HT-29 (cell line): ENCODE measurements at places on chromosomes 5 and 9. TPM values are rescaled to one million over a fixed set of nuclear protein-coding genes. Genes with fewer than 3 reads are reported as not detected.

Gene POLE3
- 83.0 and 84.4 TPM in 2 replicates for total RNA-seq

Gene ZDHHC11B
- 3.7 and 5.2 TPM in 2 replicates for total RNA-seq

Gene FSTL4
- 0.33 TPM in 1 of 2 replicates, not detected in the other for total RNA-seq

Gene FBP2
- not detected in 2 replicates for total RNA-seq

Gene SV2C
- 0.05 TPM in 1 of 2 replicates, not detected in the other for total RNA-seq

Gene SH3PXD2B
- total RNA-seq, result 1.3 and 1.9 TPM in 2 replicates

Gene TRPM6
- total RNA-seq, result not detected in 2 replicates

Gene ANKRD20A1
- total RNA-seq, result not detected in 2 replicates

Gene PCDHGC5
- 0.61 TPM in 1 of 2 replicates, not detected in the other for total RNA-seq

Gene PCDHB9
- 0.03 and 0.25 TPM in 2 replicates for total RNA-seq

Gene PDLIM4
- 0.99 and 1.6 TPM in 2 replicates for total RNA-seq

Gene GTF2H2C
- total RNA-seq, result 10.2 and 12.8 TPM in 2 replicates

Gene SHISAL2B
- not detected in 2 replicates for total RNA-seq

Gene BOD1
- total RNA-seq, result 55.2 and 55.4 TPM in 2 replicates

GRCh38 chr9:99075246-99075912 lies 29.5 kb upstream of the TGFBR1 start:
- DNase-seq, result no peak

- DNase-seq, result peak; percentile 53
Observed at GRCh38 chr9:137190315-137190856, 1.9 kb downstream of the SSNA1 start.

GRCh38 chr5:16455668-16456067 lies 9.9 kb downstream of the ZNF622 start:
- DNase-seq, result no peak

DNA sequence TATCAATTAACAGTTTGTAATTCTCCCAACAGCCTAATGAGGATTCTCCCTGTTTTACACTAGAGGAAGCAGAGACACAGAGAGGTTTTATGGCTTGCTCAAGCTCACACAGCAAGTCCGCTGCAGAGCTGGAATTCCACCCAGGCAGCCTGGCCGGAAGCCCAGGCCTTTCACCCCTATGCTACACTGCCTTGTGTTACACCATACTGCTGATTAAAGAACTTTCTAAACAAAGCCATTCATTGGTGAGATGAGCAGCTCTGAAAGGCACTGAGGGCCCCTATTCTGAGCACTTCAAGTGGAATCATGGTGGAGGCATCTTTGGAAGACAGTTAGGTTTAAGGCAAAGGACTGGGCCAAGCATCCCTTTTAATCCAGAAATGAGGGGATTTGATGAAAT lies 14.7 kb upstream of the LARP1 start:
- no peak for DNase-seq

- DNase-seq, result no peak
Observed at GRCh38 chr5:89338935-89339334, 456.0 kb upstream of the MEF2C start.

DNA sequence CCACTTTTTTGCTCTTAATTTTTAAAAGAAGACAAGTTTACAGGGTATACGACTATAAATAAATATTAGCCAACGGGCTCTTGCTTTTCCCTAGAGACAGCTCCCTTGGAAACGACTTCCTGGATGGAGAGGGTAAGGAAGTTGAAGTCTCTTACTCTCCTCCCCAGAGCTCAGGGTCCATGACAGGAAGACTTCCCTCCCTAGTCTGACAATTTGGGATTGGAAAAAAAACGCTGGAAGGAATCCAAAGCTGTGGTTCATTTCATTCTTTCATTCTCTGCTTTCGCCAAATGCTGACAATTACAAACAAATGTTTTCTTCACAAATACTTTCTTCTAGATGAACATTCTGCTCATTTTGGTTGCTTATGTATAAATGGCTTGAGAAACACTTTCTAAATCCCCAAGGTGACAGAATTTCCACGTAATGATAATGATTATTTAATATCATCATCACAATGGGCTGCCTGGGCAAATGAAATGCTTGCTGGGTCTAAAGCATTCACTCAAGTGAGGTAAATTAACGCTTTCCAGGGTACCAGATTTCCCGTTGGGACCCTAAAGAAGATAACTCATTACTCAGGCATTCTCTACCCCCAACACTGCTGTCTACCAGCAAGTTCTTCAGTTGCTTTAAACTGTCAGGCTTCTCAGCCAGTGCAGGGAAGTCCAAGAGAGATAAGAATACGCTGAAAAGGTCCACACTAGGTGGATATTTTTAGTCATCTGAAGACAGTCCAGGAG lies 139.8 kb upstream of the SLC30A5 start:
- no peak for DNase-seq

GRCh38 chr5:95842854-95843544 lies 20.5 kb upstream of the GLRX start:
- DNase-seq, result peak; percentile 50

DNA sequence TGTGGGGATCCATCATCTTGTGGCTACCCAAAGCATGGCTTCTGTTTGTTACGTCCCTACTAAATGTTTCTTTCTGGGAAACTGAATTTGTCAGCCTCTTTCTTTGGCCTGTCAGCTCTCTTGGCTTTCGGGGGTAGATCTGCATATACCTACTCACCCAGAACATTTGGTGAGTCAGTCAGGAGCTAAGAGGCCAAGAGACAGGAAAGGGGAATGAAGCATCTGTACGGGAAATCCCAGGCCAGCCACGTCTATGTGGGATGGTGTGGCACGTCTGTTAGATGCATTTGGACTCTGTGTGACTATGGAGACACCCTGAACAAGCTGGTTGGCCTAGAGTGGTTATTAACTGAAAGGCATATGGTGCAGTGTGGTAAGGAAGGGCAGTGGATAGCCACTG lies 58.1 kb downstream of the CDO1 start:
- no peak for DNase-seq

DNA sequence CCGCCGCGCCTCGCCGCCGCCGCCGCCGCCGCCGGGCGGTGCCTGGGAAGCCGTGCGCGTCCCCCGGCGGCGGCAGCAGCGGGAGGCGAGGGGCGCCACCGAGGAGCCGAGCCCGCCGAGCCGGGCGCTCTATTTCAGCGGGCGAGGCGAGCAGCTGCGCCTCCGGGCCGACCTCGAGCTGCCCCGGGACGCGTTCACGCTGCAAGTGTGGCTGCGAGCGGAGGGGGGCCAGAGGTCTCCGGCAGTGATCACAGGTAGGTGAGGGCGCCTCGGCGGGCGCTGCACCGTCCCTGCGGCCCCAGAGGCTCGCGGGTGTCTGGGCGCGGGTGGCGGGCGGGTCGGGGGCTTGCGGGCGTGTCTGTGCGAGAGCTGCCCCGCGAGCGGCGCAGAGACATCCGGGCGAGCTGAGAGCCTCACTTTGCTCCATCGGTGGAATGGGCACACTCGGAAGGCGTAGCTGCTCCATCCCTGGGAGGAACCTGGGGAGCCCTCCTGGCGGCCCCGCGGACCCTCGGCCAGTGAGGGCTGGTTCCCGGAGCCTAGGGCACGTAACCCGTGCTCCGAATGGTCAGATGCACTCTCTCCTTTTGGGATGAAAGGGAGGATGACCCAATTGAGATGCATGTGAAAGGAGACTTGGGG lies 864 bp downstream of the PAPPA start:
- DNase-seq, result no peak

GRCh38 chr5:175460126-175460525 lies 16.1 kb upstream of the DRD1 start:
- DNase-seq, result peak; percentile 76

- no peak for DNase-seq
Observed at GRCh38 chr9:18849270-18849669, 183.7 kb downstream of the SAXO1 start.

DNA sequence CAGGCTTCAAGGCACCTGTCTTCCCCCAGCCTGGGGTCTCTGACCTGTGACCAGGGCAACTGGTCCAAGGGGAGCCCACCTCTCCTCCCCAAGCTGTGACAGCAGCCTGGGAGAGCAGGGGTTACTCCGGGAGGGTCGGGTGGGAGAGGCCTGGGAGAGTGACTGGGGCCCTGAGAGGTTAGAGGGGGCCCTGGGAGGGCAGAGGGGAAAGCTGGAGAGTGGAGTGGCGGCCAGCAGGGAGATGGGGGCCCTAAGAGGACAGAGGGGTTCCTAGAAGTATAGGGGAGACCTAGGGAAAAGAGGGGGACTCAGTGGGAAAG lies 302 bp downstream of the LCN9 start:
- DNase-seq, result no peak

DNA sequence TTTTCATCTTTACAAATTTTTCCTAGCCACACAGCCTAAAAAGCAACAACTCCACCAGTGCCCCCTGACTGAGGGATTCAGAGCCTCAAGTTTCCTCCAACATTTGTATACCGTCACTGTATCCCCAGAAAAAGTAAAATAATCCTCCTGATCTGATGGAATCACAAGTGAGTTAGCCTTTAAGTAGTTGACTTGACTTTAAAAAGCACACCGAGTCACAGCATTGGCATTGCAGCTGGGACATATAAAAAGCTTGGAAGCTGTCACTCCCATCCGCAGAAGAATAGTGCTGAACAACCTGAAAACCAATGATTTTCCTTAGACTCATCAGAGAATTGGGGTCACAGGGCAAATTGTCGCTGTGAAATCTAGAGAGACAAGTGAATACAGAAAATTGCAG lies 41.6 kb upstream of the FBN2 start:
- DNase-seq, result no peak

GRCh38 chr5:26492906-26493459 lies 545.4 kb downstream of the CDH9 start:
- no peak for DNase-seq

- no peak for DNase-seq
Observed at GRCh38 chr9:92696619-92697018, 26.7 kb upstream of the IPPK start.

DNA sequence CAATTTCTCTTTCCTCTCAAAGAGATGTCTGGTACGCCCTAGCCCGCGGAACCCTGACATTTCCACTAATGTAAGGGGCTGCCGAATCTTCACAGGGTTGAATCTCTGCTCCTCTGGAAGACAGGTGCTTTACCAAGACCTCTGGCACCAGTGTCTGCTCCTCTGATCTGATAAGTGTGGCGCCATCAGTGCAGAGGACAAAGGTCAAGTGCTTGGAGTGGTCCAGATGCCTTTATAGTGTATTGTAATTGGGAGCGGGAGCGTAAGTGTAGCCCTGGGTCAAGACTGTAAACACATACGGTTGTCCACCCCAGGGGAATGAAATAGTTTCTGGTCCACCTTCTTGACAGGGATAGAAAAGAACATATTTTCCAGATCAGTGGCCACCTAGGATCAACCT lies 17.7 kb downstream of the ADAMTSL2 start:
- no peak for DNase-seq

DNA sequence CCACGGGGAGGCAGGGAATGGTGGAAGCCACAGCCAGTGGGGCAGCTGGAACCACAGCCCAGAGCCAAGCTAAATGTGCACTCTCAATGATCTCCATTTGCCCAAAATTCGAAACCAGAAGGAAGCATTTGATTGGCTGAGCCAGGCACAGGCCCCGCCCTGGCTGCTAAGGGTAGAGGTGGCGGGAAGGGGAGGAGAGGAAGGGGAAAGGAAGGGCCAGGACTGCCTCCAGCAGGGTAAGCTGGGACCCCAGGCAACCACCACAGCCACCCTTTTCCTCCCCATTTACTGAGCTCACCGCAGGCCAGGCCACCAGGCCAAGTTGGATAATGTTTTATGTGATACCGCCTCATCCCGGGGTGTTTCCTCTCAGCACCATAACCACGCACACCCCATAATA lies 100.3 kb upstream of the RAPGEF1 start:
- DNase-seq, result no peak

DNA sequence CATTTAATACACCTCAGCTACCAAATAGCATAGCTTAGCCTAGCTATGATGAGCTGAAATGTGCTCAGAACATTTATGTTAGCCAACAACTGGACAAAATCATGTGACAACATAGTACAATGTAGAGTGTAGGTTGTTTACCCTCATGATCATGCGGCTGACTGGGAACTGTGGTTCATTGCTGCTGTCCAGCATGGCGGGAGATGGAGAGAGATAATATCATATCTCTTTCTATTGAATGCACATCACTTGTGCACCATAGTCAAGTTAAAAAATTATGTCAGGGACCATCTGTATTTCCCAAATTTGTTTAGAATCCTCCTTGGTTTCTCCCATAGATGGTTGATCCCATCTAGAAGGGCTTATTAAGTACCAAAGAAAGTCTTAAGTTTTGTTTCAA lies 151.1 kb upstream of the ELL2 start:
- no peak for DNase-seq

GRCh38 chr9:7246917-7247522 lies 489.2 kb downstream of the KDM4C start:
- DNase-seq, result no peak

DNA sequence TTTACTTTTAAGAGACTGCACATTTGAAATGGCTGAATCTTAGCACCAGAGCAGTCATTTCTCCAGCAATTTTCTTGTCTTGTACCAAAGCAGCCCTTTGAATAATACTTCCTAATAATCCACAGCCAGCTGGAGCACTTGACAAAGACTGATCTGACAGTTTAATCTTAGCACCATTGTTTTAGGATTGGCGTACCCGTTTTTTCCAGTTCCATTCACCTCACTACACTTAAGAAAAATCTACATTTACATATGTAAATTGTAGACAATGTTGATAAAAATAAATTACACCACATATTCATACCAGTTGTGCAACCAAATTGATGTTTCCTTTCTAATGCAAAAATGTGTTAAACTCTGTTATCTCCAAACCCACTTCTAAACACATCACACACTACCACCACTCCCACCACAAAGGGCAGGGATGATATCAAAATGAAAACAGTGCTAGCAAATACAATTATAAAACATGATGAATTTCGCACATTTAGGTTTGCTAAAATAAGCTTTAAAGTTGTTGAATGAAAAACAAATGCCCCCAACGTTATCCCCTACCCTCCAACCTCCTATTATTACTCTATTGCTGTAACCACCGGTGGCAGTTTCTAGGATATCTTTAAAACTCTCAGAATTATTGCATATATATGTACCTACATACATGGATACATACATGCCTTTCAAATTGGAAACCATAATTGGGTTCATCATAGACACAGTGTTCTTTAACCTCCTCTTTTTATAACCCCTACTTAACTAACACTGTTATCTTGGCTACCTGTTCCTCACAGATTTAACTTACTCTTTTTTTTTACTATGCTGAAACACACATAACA lies 21.5 kb downstream of the SERINC5 start:
- DNase-seq, result no peak
